ENCODE measurements at places on chromosomes 11 and 22. TPM values are rescaled to one million over a fixed set of nuclear protein-coding genes. Genes with fewer than 3 reads are reported as not detected.

- no peak for DNase-seq
Measured at GRCh38 chr11:1699771-1700170, 2.8 kb downstream of the KRTAP5-6 start.

DNA sequence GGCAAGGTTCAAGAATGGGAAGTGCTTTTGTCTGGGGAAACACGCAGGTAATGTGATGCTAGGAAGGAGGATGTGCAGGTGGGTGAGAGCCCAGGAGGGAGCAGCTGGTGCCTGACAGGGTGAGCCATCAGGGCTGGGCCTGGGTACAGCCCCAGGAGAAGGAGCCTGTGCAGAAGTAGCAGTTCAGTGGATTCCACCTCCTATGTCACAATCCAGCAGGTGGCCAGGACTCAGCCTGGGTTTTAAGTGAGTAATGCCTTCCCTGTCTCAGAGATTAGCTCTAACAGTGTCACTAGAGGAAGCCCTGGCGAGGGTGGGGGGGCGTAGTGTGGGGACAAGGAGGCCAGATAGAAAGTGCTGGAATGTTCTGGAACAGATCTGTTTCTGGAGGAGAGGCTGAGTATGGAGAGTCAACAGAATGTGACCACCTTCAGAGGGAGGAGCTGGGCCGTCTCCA lies 8.1 kb downstream of the RIC8A start:
- no peak for DNase-seq

The SSH3 gene
- total RNA-seq = 40.0 TPM

DNA sequence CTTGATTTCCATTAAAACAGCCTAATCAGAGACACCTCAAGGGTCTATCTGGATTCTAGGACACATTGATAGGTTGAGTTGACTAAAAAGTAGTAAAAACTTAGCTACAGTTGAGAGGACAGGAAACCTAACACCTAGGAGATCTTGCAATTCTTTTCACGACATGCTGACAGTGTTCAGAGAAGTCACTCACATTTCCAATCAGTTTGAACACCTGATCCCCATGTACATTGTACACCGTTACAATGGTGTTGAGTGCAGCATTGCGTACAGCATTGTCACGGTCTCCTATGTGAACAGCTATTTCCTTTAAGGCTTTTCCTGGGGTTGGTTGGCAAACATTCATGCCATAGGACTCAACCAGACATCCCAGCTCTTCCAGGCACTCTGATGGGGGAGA lies 42.8 kb downstream of the F2 start:
- DNase-seq = no peak

- peak; percentile 49 for DNase-seq
Measured at GRCh38 chr11:2687782-2688191, 12.0 kb downstream of the KCNQ1OT1 start.

- no peak for DNase-seq
Measured at GRCh38 chr11:116847612-116848011, 10.2 kb upstream of the APOA1 start.

The ABCG4 gene
- total RNA-seq = 1.0 TPM

The UBASH3B gene
- 17.2 TPM for total RNA-seq

GRCh38 chr11:109547356-109548027 lies 125.5 kb downstream of the C11orf87 start:
- DNase-seq = no peak

The TRIM48 gene
- not detected for total RNA-seq

- DNase-seq = no peak
Measured at GRCh38 chr22:28222976-28223745, 304.1 kb upstream of the PITPNB start.

DNA sequence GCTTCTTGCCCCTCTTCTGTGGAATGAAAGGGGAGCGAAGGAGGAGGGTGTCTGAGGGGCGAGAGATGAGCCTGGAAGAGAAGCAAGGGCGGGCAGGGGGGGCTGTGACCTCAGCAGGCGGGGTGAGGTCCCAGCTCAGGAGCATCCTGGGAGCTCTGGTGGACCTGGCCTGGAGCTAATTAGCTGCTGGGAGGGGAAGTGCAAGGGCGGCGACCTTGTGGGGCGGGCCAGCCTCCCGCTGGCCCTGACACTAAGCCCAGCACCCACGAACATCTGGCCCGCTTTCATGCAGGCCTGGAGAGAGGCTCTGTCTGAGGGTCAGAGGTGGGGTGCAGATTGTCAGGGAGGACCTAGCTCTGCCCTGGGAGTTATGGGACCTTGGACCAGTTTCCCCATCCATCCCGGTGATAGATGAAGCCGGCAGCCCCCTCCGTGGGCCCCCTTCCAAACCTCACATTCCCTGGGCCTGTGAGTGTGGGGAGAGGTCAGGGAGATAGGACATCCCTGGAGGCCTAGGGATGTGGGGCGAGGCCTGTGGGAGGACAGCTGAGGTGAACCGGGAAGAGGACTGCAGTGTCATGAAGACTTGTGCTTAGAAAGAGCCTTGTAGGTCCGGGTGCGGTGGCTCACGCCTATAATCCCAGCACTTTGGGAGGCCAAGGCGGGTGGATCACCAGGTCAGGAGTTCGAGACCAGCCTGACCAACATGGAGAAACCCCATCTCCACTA lies 28.5 kb upstream of the CD82 start:
- no peak for DNase-seq

DNA sequence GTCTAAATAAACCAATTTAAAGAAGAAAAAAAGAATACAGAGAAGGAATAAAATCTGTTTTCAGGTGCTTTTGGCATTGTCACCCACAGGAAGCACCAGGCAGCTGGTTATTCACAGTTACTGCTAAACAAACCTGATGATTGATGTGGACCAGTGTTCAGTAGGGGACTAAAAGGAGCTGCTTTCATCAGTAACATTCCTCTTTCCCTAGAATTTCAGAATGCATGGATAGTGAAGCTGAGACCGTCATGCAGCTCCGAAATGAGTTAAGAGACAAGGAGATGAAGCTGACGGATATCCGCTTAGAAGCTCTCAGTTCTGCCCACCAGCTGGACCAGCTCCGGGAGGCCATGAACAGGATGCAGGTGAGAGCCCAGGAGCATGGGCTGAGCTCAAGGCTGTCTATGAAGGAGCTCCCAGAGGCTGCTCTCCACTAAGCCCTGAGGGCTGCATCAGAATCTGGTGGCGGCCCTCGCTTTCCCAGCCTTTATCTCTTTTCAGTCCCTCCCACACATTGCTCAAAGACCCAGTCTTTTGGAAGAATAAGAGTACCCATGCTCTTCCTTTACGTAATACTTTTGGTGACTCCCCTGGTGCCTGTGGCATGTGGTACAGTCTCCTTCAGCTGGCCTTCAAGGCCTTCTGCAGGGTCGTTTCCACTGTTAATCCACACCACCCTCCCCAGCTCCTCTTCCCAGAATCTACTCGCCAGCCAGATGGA lies 69.5 kb downstream of the DBX1 start:
- no peak for DNase-seq
